ENCODE measurements at places on chromosomes 12 and 14. TPM values are rescaled to one million over a fixed set of nuclear protein-coding genes. Genes with fewer than 3 reads are reported as not detected.

GRCh38 chr14:54566410-54567223, at the start of gene SAMD4A:
Gene SAMD4A, plus strand, starts transcription at chr14:54567128. Its CDS starts 789 bp downstream, at chr14:54567917.
- DNase-seq: peak; percentile 61

The PSME1 gene
- total RNA-seq: 202 TPM

DNA sequence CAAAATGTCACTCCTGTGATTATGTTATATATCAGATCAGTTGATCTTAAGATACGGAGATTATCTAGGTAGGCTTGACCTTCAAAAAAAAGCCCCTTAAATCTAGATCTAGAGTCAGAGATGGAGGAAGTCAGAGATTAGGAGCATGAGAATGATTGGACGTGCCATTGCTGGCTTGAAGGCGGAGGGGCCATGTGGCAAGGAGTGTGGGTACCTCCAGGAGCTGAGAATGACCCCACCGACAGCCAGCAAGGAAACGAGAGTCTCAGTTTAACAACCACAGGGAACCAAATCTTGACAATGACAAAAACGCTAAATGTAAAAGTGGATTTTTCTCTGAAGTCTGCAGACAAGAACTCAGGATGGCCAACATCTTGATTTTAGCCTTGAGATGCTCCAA, 32.5 kb upstream of the MANSC4 start:
- H3K27me3 ChIP-seq: peaks cover 16% of the 10 kb centered on the region
- no peak overlapping the region for H3K4me3 ChIP-seq
- no peaks in the 10 kb centered on the region for H3K36me3 ChIP-seq

DNA sequence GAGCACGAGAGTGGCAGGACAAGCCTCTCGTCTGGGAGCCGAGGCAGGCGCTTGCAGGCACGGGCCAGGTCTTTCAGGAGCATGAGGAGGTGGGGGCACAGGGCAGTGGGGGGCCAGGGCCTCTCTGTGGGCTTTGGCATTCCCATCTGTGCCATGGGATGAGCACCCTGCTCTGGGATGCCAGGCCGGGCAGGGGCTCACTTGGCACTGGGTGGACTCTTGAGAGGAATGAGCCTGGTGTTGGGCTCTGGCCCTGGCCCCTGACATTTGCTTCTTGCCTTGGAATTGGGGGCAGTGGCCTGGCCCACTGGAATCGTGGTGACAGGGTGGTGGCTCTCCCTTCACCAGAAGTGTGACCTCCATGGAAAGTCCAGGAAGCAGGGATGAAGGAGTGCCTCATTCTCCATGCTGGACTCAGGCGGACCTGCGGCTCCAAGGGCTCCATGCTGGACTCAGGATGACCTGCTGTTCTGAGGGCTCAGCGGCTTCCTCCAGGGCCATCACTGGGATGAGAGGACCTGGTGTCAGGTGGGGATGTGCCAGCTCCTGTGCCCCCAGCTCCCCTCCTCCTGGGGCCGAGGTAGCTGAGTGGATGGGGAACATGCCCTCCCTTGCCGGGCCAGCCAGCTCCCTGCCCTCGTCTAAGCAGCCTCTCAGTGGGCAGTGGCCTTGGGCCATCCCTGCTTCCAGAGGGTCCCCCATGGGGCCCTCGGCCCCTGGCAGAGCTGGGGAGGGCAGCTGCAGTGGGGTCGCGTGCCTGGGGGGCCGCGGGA, 220.3 kb downstream of the KIF26A start:
- H3K36me3 ChIP-seq: no peaks in the 10 kb centered on the region
- peaks cover 3% of the 10 kb centered on the region for H3K4me1 ChIP-seq
- H3K27me3 ChIP-seq: peaks cover 7% of the 10 kb centered on the region
- no peak overlapping the region for H3K4me3 ChIP-seq
- DNase-seq: no peak
- no peak overlapping the region for H3K27ac ChIP-seq

DNA sequence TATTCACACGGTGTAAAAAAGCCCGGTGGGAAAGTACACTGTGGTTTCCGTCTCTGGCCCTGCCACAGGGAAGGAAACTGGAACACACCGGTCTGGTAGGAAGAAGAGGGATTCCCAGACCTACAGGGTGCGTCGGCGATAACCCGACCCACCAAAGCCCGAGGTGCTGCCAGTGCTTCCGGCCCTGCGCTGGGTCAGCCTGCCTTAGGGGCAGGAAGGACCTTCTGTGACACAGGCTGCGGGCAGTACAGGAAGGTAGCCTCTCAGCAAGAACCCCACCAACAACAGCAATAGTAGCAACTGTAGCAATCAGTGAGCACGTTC, 169.5 kb upstream of the FKBP4 start:
- no peaks in the 10 kb centered on the region for H3K36me3 ChIP-seq
- peaks cover 39% of the 10 kb centered on the region for H3K27me3 ChIP-seq
- no peaks in the 10 kb centered on the region for H3K4me1 ChIP-seq
- no peak overlapping the region for H3K27ac ChIP-seq
- H3K4me3 ChIP-seq: no peak overlapping the region
- no peak for DNase-seq

GRCh38 chr14:96614481-96614881, 112.3 kb downstream of the PAPOLA start:
- H3K4me3 ChIP-seq: no peak overlapping the region
- H3K27me3 ChIP-seq: peaks cover 15% of the 10 kb centered on the region
- H3K36me3 ChIP-seq: no peaks in the 10 kb centered on the region
- no peak overlapping the region for H3K27ac ChIP-seq

DNA sequence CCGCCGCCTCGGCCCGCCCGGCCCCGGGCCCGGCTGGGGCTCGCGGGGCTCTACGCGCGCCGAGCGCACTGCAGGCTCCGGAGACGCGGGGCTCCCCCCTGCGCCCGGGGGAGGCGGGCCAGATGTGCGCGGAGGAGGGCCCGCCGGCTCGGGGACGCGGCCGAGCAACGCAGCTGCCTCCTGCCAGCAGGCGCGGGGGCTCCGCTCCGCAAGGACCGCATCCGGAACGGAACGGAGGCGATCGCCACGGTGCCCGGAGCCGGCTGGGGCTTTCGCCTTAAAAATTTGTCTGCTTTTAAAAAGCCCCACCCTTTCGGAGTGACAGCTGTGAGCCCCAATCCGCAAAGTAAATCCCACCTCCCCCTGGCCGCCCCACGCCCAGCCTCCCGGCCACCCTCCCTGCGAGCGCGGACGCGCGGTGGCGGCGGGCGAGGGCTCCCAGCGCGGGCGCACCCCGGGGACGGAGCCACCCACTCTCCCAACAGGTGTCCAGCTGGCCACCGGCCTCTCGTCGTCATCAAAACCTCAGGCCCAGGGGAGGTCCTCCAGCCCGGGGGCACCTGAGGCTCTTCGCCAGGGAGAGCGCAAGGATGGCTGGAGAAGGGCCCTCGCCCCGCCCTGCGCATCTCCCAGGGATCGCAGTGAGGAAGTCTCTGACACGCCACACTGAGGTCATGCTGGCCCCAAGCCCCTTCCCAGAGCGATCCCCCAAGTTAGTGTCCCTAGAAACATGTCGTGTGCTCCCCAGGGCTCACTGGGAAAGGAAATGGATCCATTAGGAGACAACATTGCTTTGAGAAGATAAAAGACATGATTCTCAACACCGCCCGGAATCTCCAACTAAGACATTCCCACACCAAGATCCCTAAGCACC, at the start of gene TMEM132D:
Gene TMEM132D, minus strand, starts transcription at position 70 of the 874 bp plus-strand sequence.
- no peak for DNase-seq
- H3K4me3 ChIP-seq: no peak within 1 kb of the TSS
- H3K27me3 ChIP-seq: peaks cover 38% of the 10 kb centered on the region
- peaks cover 5% of the 10 kb centered on the region for H3K36me3 ChIP-seq
- H3K27ac ChIP-seq: no peak within 1 kb of the TSS
